ENCODE measurements at places on chromosomes 13 and 19. TPM values are rescaled to one million over a fixed set of nuclear protein-coding genes. Genes with fewer than 3 reads are reported as not detected.

Gene TDRD12
- 0.33 TPM for polyA plus RNA-seq

Gene INAFM1
- 8.1 TPM for polyA plus RNA-seq

Gene IGFL1
- polyA plus RNA-seq: not detected

Gene SHD
- not detected for polyA plus RNA-seq

Gene UBE2M
- 36.9 TPM for polyA plus RNA-seq

Gene SIPA1L3
- polyA plus RNA-seq: 5.4 TPM

Gene ZNF429
- polyA plus RNA-seq: 7.3 TPM

Gene KCNN4
- polyA plus RNA-seq: 56.1 TPM

Gene FCAR
- polyA plus RNA-seq: 1.1 TPM

Gene UPF3A
- polyA plus RNA-seq: 40.2 TPM

Gene SIGLEC8
- 1.1 TPM for polyA plus RNA-seq

Gene OR4F17
- not detected for polyA plus RNA-seq

Gene TNNT1
- 0.26 TPM for polyA plus RNA-seq

Gene SPIB
- polyA plus RNA-seq: 86.1 TPM

Gene PPM1N
- polyA plus RNA-seq: 9.5 TPM

Measured in spleen (tissue), 13 donors.